ENCODE measurements at places on chromosomes 5 and 9.

- no peak for DNase-seq
Measured at GRCh38 chr9:98185611-98186171, 6.7 kb downstream of the CORO2A start.

- no peak for DNase-seq
Measured at GRCh38 chr5:1852324-1852947, 30.3 kb downstream of the IRX4 start.

GRCh38 chr5:132640613-132641012 is 17.4 kb upstream of the IL13 start:
- no peak for DNase-seq

DNA sequence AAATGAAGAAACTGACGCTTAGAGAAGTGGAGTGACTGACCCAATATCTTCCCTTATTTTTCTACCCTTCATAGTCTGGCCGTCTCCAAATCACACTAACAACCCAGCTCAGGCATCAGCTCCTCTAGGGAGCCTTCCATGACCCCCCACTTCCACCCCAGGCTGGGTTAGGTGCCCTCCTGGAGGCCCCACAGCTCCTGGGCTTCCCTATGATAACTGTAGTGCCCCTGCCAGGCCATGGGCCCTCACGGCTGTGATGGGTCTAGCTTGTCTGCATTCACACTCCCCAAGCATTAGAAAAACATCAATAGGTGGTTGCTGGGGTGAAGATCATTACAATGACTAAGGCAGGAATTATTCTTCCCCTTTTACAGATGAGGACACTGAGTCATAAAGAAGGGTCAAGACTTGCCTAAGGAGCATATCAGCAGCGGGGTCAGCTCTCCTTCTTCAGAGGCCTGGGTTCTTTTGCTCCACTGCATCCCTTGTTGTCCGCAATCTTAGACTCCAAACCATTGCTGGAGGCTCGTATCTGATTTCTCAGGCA is 7.3 kb downstream of the CORO2A start:
- DNase-seq, result no peak

DNA sequence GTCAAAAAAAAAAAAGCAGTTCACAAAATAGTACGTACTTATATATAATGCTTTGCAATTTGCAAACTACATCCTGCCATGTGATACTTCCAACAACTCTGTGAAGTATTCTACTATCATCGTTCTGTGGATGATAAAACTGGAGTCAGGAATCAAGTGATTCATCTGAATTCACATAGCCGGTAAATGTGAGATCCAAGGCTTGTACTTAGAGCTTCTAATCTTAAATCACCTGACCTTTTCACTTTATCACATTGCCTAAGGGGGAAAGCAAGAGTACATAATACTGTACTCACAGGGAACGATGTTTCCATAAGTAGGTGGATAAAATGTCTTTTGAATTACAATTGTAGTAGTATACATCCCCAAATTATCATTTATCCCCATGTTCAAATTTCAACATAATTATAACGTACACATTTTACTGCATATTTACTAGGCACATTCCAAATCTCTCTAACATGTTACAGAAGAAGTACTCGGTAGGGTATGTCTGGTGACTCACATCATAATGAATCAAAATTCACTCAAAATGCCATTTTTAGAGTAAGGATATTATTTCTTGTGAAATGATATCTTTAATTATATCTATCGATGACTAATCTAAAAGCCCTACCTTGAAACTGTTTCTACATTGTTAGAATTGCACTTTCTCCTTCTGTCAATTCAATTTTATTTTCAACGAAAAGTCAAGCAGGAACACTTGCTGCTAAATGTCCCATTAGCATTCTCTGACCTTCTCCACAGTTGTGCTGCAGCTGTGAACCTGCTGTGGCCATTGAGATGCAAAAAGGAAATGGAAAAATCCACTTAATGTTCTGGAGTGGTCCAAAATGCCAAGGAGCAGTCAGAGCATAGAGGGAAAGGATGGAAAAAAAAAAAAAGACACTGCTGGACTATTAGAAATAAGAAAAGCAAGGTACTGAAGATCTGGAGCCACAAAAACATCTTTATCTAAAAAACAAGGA is 78.9 kb downstream of the OR2K2 start:
- no peak for DNase-seq

- no peak for DNase-seq
Measured at GRCh38 chr9:22512495-22512894, 65.9 kb downstream of the DMRTA1 start.

DNA sequence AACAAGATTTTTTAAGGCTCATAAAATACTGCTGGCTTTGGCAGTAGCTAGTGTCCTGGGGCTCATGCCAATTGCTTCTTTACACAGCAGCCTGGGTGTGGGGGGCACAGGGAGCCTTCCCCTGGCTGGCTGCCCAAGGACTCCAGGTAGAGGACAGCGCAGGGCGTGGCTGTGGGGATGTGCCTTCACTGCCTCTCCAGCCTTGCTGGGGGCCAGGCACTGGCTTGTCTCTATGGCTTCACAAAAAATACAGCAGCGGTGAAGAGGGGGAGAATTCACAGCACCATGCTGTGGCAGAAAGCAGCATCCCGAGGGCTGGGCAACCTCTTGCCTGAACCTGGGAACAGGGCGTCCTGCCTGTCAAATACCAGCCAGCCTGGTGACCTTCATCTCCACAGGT is 57.4 kb downstream of the DAP start:
- peak; percentile 76 for DNase-seq

DNA sequence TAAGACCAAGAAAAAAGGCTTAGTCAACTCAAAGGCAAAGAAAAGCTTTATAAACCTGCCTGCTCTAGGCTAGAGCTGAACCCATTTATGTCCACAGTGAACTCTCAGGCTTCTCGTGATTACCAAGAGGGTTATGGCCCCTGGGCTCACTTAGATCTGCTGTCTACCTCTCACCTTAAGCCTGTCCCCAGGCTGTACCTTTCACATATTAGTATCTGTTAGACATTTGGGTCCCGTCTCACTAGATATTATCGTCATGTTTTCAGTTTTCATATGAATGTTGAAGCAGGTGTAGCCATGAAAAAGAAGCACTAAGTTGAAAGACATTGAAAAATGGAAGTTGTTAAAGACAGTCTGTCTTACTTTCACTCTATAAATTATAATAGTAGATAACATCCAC is 75.2 kb upstream of the COX7C start:
- DNase-seq, result no peak

DNA sequence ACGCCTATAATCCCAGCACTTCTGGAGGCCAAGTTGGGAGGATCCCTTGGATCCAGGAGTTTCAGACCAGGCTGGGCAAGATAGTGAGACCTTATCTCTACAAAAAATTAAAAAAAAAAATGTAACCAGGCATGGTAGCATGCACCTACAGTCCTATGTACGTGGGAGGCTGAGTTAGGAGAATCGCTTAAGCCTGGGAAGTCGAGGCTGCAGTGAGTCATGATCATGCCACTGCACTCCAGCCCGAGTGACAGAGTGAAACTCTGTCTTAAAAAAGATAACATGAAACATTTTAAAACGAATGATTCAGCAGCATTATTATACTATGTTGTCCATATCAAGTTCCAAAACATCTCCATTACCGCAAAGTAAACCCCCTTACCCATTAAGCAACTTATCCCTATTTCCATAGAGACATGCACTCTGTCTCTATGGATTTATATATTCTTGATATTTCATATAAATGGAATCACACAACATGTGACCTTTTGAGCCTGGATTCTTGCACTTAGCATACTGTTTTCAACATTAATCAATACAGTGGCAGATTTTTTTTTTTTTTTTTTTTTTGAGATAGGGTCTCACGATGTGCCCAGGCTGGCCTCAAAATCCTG is 56.9 kb upstream of the MTMR12 start:
- DNase-seq, result no peak

- no peak for DNase-seq
Measured at GRCh38 chr9:107667231-107668070, 177.9 kb upstream of the KLF4 start.

DNA sequence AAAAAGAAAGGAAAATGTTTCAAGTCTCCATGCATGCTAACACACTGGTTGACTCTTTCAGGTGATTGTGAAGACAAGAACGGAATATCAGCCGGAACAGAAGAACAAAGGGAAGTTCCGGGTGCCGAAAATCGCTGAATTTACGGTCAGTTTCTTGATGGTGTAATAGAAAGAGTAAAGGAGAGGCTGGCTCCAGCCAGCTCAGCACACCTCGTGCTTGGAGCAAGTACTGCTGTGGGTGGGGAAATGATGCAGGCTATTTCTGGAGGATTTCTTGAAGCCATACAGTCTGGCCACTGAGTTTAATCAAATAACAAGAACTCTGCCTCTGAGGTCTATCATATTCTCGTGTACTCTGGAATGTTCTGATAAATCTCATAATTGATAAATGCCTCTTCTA is 18.7 kb downstream of the NSG2 start:
- no peak for DNase-seq

DNA sequence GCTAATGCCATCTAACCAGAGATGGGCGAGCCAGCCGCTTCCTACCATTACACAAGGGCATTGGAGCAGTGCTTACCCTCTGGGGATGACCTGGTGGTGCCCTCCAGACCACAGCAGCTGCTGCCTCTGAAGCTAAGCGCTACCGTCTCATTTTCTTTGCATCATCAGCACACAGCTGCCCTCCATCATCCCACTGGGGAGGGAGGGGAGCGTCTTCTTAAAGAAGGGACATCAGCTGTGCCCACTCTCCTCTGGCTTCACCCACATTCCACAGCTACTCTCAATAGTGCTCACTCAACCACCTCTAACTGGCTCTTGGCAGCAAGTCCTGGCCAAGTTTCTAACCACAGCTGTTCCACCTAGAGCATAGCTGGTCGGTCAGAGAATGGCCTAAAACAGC is 503.4 kb downstream of the NFIB start:
- DNase-seq, result no peak

- DNase-seq, result no peak
Measured at GRCh38 chr9:121860744-121861143, 209.3 kb downstream of the DAB2IP start.

- no peak for DNase-seq
Measured at GRCh38 chr5:124741711-124742496, 4.5 kb downstream of the ZNF608 start.

GRCh38 chr5:139104577-139105276 is 93.4 kb downstream of the SIL1 start:
- no peak for DNase-seq

DNA sequence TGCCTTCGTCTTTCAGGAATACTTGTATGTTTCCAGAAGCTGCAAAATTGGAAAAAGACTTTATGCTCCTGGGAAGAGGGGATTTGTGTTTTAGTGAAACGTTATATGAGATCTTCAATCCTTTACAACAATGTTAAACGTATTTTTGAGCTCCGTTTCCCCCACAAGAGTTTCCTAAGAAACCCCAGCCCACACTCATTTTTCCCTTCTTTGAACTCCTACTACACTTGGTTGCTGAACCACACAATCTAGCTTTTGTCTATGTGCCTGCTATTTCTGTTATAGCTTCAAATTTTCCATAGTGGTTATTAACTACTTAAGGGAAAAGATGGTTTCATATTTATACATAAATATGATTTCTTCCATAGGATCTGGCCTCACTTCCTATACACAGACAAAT is 238.6 kb upstream of the ACTBL2 start:
- no peak for DNase-seq

DNA sequence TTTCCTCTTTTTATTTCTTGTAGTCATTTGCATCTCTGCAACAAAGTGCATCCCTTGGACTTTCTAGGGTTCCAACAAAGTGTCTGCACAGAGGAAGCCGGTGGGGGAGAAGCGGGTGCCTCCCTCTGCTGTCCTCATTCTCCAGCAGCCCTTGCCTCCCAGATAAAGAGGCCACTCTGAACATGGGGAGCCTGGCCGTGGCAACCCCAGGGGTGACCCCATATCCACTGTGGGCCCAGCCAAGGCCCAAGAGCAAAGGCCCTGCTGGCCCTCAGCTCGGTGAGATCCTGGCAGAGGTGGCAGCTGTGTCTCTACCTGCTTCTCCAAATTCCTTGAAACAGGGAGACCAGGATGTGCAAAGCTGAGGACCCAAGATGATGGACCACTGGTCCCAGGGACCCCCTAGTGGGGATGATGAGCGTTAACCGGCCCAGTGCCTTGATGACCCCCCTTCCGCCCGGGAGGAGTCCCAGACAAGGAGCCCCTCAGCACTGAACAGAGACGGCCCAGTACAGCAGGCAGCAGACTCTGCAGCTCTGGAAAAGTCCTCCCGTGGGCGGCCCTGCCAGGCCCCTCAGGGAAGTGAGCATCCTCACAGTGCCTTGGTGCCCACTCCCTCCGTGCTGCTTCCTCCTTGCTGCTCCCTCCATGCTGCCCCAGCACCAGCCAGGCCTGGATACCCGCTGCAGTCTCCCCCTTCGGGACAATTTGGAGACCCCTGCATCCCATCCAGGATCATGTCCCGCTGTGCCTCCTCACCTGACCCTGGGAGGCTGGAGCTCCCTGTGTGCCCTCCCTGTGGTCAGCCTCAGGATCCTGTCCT is 62.5 kb downstream of the MRPL36 start:
- no peak for DNase-seq

DNA sequence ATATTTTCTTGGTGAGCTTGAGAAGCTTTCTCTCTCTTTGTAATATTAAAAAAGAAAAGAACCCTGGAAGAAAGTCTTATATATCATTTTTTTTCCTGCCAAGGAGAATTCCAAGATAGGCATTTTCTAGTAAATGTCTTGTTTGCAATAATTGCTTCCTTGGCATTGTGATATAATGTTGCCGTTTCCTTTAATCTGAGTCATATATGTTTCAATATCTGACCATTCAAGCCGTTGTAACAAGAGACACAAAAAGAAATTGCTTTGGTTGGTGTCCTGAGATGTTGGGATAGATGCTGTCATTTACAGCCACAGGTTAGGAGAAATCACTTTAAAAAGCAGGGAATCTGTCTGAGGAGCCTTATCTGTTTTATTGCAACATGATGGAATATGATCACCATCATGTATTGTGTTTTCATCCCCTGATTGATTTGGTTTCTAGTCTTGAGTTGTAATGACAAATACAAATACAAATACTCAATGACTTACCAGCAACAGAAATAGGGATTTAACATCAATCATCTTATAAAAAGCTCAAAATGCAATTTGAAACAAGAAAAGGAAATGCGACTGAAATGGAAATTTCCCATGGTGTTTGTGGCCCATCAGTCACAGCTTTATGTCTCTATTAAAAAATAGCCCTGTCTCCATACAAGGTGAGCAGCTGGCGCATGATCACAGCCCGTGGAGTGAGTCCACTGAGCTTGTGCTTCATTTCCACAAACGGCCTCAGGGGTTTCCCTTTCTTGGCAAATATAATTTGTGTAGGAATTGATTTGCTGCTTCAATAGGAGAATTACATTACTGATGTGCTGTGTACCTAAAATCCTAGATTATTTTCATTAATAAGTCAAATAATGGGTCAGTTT is 250.1 kb upstream of the TRPC7 start:
- no peak for DNase-seq

Data from LNCaP clone FGC (cell line).